ENCODE measurements at places on chromosomes 2 and 18. TPM values are rescaled to one million over a fixed set of nuclear protein-coding genes. Genes with fewer than 3 reads are reported as not detected.

- no peaks in the 10 kb centered on the region for H3K36me3 ChIP-seq
- DNase-seq: no peak
- H3K4me3 ChIP-seq: no peak overlapping the region
Observed at GRCh38 chr2:75464348-75464946, 96.3 kb downstream of the EVA1A start.

The VSNL1 gene
- not detected for total RNA-seq

GRCh38 chr18:74508821-74509225 is 12.7 kb downstream of the CNDP2 start:
- peaks cover 57% of the 10 kb centered on the region for H3K36me3 ChIP-seq
- DNase-seq: no peak
- H3K27me3 ChIP-seq: no peaks in the 10 kb centered on the region
- H3K4me3 ChIP-seq: no peak overlapping the region

- no peaks in the 10 kb centered on the region for H3K4me1 ChIP-seq
- H3K36me3 ChIP-seq: no peaks in the 10 kb centered on the region
- no peak for DNase-seq
- H3K27ac ChIP-seq: no peak overlapping the region
- no peak overlapping the region for H3K4me3 ChIP-seq
Observed at GRCh38 chr2:155961641-155962040, 370.9 kb downstream of the NR4A2 start.

- peaks cover 9% of the 10 kb centered on the region for H3K36me3 ChIP-seq
- H3K4me3 ChIP-seq: no peak overlapping the region
- no peaks in the 10 kb centered on the region for H3K27me3 ChIP-seq
Observed at GRCh38 chr2:231554327-231554726, 24.1 kb upstream of the NMUR1 start.

- peaks cover 24% of the 10 kb centered on the region for H3K27me3 ChIP-seq
- no peaks in the 10 kb centered on the region for H3K36me3 ChIP-seq
- no peak for DNase-seq
- no peak within 1 kb of the TSS for H3K27ac ChIP-seq
- no peak within 1 kb of the TSS for H3K4me3 ChIP-seq
Observed at GRCh38 chr2:80303909-80304837, at the start of gene LRRTM1. TSS of gene LRRTM1 (minus strand) at chr2:80304752. CDS start at chr2:80303819, 933 bp downstream.

- H3K4me3 ChIP-seq: peak overlapping the region; percentile 95
- H3K36me3 ChIP-seq: peaks cover 5% of the 10 kb centered on the region
- no peaks in the 10 kb centered on the region for H3K27me3 ChIP-seq
- DNase-seq: peak; percentile 53
- peak overlapping the region; percentile 85 for H3K27ac ChIP-seq
Observed at GRCh38 chr2:108534584-108535356, 500 bp downstream of the LIMS1 start.

DNA sequence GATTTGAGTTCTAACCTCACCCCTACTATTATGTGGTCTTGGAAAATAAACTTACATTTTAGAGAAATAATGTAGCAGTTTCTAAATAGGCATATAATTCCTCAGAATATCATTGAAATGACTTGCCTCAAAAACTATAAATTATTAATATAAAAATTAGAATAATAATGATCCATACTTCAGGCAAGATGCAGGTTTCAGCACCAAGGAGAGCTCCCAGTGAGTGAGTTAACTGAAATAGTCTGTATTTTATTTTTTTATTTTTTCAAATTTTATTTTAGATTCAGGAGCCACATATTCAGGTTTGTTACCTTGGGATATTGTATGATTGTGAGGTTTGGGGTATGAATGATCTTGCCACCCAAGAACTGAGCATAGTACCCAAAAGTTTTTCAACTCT is 472.2 kb upstream of the DCC start:
- no peak for DNase-seq
- H3K4me3 ChIP-seq: no peak overlapping the region
- H3K27me3 ChIP-seq: no peaks in the 10 kb centered on the region
- H3K4me1 ChIP-seq: no peaks in the 10 kb centered on the region
- no peaks in the 10 kb centered on the region for H3K36me3 ChIP-seq
